Hypothalamus (tissue), 51 donors: ENCODE measurements at places on chromosomes 6 and 20.

DNA sequence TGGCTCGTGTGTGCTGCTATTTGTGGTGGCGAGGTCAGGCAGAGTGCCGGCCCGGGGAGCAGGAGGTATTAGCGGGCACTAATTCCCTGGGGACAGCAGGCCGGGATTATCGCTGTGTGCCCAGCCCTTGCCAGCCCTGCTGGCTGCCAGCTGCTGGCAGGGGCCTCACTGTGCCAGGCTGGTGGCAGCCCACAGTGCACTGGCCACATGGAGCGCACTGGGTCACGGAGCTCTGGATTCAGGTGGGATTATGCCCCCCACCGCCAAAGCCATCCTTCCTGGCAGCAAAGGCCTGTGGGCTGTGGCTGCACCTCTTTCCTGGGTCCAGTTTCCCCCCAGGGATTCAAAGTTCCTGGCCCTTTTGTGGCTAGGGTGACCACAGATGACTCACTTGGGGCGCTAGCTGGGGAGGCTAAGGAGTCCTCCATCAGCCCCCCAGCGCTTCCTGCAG lies 59.7 kb downstream of the YTHDF1 start:
- no peak for DNase-seq

DNA sequence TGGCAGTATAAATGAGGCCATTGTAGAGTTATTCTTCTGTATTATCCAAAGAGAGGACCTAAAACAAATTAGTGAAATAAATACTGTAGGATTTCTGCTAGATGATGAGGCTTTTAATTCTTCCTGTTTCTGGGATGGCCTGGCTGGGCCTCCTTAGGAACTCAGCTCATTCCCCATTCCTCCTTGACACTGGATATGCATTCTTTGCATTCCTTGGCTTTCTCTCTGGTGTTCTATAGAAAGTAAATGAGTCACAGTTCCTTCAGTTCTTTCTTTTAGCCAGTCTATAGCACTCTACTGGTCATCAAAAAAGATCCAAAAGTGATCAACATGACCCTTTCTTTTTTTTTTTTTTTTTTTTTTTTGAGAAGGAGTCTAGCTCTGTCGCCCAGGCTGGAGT lies 8.6 kb downstream of the OR10C1 start:
- no peak for DNase-seq

- no peak for DNase-seq
These were observed 39.8 kb upstream of the SMIM29 start for GRCh38 chr6:34288581-34288980.

DNA sequence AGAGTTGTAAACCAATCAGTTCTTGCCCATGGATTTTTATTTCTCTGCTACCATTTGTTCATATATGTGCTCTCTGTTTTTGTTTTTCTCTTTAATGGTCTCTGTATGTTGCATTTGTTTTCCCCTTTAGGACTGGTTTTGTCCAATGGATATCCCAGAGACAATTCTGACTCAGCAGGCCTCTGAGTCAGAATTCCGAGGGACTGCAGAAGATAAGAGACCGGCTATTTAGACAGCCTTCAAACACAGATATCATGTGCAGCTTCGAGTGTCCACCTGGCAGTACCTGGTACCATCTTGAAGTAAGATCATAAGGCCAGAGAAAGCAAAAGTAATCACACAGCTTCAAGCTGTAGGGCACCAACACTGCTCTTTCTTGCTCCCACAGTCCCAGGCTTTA lies 125.5 kb downstream of the ELOVL4 start:
- no peak for DNase-seq

DNA sequence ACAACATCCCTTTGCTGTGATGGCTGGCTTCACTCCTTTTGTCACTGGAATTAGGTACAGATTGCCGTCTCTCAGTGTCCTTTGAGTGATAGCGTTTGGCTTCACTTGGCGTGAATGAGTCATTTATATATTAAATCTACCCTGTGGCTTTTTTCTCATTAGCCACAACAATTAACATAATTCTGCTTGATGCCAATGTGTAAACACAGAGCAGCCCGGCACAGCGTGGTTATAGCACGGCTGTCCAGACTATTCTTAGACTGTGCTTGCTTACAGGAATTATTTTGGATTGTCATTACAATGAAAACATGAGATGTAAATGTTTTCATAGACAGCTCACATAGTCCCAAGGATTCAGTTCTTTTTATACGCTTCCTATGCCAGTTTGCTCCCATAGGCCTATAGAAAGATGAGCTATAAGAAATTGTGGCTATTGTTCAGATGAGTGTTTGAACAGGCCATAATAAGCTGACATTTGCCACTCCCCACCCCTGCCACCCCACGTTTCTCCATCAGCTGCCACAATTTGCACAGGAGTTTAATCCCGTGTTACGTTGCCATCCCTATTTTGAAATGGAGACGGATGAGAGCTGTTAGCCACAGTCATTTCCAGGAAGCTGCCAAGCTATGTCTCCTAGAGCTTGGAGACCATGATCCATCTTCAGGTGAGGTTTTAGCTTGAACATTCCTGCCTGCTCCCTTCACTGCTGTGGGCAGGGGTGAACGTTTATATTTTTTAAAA lies 65.9 kb downstream of the PPP1R14C start:
- no peak for DNase-seq

- DNase-seq, result peak; percentile 48
These were observed 6.3 kb upstream of the DHX16 start for GRCh38 chr6:30678964-30679726.

DNA sequence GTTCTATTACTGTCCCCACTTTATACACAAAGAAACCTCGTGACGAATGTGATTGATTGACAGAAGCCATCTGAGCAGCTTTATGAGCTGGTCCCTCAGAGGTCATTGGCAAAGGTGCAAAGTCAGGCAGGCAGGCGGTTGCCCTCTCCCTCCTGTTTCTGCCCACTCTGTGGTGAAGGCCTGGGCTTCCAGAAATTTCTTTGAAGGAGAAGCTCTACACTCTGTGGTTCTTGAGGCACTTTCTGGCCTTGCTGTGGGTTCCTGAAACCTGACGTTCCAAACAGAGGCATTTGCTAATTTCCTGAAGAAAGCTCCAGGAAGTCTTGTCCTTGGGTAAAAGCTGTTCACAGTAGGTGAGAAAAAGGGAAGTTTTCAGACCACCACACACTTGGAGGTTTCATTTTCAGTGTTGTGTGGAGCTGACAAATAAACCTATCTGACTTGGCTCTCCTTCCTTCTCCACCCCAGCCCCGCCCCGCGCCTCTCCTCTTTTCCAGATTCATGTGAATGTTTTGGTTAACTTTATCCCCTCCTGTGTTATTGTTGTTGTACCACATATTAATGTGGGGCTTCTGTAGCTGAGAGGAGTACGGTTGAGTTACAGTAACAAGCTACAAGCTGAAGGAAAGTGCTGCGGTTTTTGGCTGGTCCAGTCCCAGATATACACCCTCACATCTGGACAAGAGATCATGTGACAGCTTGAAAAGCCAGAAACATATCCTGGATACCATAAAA lies 274.1 kb downstream of the CLIC5 start:
- DNase-seq, result peak; percentile 36

GRCh38 chr20:49843770-49844380 lies 31.2 kb downstream of the SLC9A8 start:
- DNase-seq, result no peak

DNA sequence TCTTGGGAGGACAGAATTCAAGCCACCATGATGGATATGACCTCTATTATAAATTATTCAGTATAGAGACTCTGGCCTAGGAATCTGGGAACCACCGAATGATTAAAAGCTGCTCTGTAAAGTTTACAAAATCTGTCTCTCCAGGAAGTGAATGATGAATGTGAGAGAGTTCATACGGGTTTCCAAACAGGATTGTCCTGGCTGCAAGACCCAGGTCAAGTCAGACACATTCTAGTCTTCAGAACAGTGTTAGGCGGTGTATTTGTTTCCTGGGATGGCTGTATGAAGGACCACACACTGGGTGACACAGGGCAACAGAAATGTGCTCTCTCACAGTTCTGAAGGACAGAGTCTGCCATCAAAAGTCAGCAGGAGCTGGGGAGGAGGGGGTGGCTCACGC lies 222.4 kb downstream of the ZNF217 start:
- no peak for DNase-seq

- no peak for DNase-seq
These were observed 1.5 kb upstream of the ASF1A start for GRCh38 chr6:118892355-118892991.

DNA sequence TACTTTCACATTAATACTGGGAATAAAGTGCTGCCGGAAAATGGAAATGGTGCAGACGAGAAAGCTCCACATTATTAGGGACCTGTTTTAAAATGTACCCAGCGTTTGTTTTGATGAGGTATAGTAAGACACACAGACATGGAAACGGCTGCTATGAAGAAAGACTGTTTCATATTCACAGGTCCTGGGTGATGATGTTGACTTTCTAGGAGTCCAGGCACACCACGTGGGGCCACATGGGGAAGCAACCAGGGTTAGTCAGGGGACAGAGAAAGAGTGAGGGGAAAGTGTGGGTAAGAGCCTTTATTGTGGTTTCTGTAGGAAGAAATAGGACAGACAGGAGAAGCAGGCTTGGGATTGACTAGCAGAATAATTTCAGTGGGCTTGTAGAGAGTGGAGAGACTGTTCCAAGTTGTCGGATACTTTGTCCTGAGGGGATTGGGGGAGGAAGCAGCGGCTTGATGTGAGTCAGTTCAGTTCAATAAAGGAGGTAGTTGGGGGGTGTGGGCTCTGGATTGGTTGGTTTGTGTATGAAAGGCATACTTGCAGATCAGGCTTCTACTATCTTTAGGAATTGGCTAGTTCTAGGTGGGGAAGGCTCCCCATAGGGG lies 112.0 kb upstream of the MCHR2 start:
- no peak for DNase-seq

- DNase-seq, result peak; percentile 19
These were observed 363.9 kb downstream of the PREX1 start for GRCh38 chr20:48463916-48464315.

DNA sequence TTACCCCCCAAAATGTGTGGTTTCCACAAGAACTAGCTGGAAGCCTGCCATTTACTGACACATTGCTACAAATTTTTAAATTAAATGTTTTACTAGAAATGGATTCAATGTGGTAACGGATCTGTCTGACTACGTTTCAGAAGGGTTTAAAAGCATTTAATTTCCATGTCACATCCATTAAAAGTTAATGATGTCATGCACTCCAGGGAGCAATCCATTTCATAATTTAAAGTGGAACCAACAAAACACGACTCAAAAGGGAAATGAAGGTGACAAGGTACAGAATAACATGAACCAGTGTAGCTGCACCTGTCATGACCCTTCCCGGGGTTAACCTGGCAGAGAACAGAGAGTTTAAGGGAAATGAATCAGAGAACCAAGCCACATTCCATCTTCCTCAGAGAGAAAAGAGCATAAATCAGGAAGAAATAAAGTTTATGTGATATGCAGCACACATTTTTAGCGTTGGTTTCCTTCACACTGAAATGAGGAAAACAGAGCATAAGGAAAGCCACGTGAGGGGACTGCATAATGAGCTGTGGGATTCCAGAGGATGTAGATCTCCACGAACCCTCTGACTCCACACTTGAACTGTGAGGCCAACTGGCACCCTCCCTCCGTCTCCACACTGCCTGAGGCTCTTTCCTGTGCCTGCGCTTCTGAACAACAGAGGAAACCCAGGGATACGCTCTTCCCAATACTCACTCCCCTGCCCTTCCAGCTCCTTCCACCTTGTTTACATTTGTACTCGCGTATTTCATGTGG lies 170.3 kb upstream of the AHI1 start:
- no peak for DNase-seq

GRCh38 chr6:46626228-46626909 lies 26.2 kb downstream of the CYP39A1 start:
- no peak for DNase-seq

GRCh38 chr6:155100087-155100486 lies 105.0 kb downstream of the TIAM2 start:
- DNase-seq, result peak; percentile 7

DNA sequence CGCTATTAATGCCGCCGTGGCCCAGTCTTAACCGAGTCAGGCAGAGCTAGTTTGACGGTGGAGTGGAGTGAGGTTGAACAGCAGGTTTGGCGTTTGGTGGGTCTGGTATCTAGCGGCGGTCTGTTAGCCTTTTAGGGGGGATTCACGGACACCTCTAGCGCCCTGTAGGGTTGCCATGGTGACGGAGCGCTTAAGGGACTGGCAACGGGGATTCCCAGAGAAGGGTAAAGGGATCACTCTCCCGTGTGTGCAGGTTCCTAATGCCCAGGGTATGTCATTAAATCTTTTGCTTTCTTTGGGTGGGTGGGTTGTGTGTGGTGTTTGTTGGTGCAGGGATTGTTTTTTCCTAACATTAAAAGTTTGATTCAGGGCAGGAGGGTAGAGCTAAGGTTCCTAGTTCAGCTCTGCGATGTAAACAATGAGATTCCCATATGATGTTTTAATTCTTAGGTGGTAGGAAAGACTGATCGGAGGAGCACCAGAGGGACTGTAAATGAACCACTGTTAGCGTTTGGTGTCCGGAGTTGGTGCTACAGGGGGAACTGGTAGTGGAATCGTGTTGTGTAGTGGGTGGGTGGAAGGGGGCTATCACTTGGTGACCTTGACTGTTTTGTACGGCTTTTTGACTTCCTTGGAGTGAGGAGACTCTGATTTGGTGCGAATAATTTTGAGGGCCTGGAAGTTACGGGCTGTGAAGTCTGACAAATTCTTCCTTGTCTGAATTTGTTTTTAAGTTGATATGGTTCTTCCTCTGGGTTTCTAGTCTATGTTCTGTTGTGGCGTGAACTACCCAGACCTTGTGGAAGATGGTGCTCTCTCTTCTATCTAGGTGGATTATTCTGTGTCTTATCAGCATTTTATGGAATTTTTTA lies 5.0 kb downstream of the BRD2 start:
- peak; percentile 23 for DNase-seq

DNA sequence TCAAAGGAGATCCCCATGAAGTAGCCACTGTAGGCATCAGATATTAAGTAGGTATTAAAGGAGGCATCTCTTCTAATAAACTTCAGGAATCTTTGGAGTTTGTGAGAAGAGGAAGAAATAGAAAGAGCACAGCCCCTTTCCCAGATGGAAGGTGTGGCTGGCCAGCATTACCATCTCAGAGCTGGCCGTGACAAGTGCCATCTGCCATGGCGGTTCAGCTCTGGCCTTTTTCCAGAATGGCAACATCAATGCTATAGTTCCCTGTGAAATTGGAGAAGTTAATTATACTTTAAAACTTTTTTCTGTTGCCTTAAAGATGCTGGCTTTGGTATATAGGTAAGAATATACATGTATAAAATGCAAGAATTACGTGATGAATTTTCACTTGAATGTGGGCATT lies 51.9 kb upstream of the MCUR1 start:
- DNase-seq, result no peak

GRCh38 chr6:122818866-122819265 lies 29.8 kb downstream of the SMPDL3A start:
- DNase-seq, result no peak

DNA sequence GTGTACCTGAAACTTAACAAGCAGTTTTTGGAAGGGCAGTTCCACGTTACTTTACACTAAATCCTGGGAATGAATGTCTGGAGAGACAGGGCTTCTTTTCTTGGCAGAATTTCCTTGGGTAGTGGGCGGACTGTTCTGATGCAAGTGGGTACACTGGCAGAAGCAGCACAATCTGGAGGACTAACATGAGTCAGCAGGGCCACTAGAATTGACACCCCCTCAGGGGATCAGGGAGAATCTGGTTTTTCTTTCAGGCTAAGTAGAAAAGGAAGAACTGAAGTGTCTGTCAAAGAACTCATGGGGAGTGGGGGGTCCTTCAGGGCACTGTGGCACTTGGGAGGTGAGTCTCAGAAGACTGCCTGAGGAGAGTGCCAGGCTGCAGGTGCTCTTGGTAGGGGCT lies 34.6 kb downstream of the PANK2 start:
- no peak for DNase-seq

- no peak for DNase-seq
These were observed 35.2 kb upstream of the ADIG start for GRCh38 chr20:38545771-38546170.
